ENCODE measurements at places on chromosomes 5 and 9.

DNA sequence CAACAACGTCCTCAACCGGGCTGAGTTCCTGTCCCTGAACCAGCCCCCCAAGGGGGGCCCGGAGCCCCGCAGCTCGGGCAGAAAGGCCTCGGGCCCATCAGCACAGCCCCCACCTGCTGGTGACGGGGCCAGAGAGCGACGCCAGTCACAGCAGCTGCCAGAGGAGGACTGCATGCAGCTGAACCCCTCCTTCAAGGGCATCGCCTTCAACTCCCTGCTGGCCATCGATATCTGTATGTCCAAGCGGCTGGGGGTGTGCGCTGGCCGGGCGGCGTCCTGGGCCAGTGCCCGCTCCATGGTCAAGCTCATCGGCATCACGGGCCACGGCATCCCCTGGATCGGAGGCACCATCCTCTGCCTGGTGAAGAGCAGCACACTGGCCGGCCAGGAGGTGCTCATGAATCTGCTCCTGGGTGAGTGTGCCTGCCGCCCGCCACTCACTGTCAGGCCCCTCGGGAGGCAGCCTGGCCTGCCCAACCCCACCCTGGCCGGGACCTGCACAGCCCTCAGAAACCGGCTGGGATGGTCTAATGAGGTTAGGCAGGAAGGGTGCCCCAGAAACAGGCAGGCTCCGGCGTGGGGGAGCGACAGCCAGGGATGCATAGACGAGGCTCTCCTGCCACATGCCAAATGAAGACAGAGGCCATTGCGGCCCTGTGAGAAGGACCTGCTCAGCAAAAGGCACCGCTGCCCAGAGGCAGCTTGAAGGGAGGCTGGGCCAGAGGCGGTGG lies 678 bp downstream of the PLPP7 start:
- no peak for DNase-seq

- DNase-seq: no peak
Measured at GRCh38 chr9:132401824-132402223, 4.8 kb downstream of the TTF1 start.

DNA sequence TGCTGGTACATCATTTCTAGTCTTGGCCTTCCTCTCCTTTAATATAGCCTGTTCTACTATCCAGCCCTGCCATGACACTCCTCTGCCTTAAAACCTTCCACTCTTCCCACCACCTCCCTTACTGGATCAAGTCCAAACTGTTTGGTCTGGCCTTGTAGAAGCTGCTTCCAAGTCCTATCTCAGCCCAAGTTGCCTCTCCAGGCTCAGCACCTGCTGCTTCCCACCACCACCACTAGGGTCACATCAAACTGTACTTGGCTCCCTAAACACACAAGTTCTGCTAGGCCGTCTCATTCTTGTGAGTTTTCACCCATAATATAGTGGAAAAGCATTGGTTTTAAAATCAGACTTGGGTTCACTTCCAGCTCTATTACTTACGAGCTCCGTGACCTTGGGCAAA lies 1.4 kb downstream of the NDUFA8 start:
- DNase-seq: peak; percentile 34

DNA sequence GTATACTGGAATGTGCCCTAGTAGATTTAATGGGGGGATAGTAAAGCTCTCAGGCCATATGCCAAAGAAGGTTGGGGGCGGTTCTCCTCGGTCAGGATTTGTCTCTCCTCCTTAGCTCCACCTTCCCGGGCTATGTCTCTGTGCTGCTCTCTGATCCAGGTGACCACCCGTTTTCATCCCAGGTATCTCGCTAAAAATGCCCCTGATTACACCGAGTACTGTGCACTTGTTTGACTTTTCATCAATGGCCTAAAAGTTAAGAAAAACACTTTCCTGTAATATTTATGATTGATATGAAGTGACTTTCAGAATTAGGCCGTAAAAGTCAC lies 724 bp downstream of the NDUFS6 start:
- no peak for DNase-seq

DNA sequence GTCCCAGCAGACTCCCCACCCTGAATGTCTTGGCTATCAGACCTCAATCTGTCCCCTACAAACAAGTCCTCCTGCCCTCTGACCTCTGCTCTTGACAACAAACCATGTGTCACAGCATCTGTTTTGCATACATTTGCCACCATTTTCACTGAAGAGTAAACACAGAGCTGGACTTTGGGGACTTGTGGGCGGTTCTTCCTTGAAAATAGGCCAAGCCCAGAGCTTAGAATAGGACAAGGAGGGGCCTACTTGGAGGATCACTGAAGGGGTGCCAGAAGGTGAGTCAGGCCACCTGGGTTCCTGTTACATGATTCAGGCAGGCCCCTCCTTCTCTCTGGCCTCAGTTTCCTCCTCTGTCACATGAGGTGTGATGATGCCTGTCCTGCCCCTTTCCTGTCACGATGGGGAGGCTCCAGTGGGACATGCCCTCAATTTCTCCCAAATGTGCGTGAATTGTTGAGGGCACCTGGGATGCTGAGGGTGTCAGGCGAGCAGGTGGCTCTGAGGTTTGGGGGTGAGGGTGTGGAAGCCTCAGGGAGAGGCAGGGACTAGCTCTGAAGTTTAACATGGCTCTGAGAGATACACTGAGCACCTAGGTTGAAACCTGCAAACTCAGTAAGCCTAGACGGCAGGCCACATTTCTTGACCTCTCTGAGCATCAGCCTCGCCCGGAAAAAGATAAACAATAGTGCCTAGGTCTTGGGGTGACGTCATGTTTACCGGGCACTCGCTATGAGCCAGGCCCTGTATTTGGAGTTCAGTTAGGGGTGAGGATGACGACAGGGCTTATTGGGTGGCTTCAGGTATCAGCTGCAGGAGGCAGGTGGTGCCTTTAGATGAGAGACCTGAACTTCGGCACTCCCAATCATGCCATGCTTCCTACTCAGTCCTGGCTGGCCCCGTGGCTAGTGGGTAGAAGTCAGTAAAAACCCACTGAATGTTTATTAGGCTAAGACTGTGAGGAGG lies 107.6 kb upstream of the PITX1 start:
- DNase-seq: no peak

GRCh38 chr5:9067154-9067553 lies 478.7 kb downstream of the SEMA5A start:
- no peak for DNase-seq

- no peak for DNase-seq
Measured at GRCh38 chr9:109652112-109652511, 127.9 kb upstream of the PALM2AKAP2 start.

DNA sequence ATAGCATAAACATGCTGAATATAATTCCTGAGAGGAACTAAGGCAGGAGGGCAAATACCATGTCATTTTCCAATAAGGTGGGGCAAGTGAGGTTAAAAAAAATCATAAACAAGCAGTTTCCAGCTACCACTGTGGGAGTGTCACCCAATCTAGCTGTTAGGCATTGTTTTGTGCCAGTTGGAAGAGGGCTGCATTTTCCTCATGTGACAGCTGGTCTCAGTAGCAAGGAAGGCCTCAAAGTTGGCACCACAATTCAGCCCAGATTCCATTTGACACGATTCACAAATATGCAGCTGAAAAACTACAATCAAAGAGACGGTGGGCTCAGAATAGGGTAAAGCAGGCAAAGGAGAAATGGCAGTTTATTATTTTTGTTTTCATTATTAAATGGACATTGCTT lies 636.1 kb downstream of the KIF4B start:
- no peak for DNase-seq

GRCh38 chr5:168809218-168809617 lies 230.1 kb upstream of the PANK3 start:
- DNase-seq: no peak

DNA sequence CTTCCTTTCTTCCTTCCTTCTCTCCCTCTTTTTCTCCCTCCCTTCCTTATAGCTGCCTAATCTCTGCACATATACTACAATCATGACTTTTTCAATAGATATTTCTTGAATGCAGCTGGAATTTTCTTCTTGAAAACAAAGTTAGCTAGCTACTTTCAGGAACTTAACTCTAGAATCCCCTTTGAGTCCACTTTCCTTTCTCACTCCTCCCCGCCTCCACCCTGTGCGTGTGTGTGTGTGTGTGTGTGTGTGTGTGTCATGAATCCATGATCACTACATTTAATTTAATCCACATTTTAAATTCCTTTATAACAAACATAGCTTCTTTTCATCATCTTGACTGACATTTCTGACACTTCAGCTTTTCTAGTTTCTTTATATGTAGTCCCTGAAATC lies 167.5 kb upstream of the KLF9 start:
- DNase-seq: no peak

GRCh38 chr5:128965011-128965637 lies at the start of gene SLC27A6:
SLC27A6 (plus strand) TSS chr5:128965488; CDS start chr5:128966138, 650 bp downstream.
- no peak for DNase-seq

DNA sequence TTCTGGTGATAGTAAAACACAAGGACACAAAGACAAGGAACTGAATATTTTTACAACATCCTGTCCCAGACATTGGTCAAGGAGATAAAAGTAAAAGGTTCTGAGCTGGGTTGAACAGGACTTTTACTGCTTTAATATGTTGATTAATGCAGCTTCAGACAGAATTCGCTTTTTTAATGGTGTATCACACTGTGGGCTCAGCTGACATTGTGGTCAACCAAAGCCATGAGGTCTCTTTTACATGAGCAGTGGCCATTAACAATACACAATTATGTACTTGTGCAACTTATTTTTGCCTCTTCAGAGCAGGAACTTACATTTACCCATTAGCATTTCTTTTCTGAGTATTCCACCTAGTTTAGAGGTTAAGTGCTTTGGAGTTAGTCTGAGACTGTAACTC lies 22.8 kb upstream of the ERBIN start:
- DNase-seq: no peak

DNA sequence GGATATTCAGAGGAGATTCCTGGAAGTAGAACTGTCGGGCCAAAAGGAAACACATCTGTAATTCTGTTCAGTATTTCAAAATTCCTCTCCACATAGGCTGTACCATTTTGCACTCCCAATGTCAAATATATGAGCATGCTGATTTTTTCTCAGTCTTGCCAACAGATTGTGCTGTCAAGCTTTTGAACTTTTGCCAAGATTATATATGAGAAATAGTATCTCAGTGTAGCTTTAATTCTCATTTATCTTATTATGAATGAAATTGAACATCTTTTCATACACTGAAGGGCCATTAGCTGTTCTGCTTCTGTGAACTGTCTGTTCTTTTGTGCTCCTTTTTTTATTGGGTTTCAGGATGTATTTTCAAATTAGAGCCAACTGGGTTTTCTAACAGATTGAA lies 907.1 kb downstream of the MAT2B start:
- no peak for DNase-seq

DNA sequence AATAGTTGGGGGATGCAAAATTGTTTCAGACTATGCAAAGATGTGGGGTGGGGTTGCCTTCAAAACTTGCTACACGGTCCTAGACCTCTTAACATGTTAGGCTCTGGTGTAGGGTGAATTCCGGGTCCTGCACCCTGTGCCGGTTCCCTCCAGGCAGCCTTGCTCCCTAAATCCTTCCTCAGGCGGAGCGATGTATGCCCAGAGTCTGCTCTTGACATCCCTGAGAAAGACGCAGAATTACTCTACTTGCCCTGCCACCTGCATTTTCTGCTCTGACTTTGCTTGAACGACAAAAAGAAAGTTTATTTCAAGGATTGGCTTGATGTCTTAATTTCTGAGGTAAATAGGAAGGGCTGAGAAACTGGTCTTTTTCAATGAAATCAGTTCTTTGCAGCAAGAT lies 691 bp downstream of the THBS4 start:
- no peak for DNase-seq

DNA sequence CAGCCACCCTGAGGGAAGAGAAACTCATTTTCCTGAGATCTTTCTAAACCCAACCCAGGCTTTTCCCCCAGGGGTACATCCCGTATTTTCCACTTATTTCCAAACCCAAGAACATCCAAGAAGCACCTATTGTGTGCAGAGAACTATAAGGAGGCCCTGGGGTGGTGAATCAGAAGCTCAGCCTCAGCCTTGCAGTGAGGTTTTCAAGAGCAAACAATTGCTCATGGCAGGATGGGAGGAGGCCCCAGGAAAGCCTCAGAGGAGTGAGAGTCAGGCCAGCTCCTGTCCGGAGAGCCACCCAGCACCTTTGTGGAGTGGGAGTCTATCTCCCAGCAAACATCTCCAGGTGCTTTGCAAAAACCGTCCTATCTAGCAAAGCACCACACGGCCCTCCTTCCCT lies 19.2 kb downstream of the NIPAL4 start:
- no peak for DNase-seq

DNA sequence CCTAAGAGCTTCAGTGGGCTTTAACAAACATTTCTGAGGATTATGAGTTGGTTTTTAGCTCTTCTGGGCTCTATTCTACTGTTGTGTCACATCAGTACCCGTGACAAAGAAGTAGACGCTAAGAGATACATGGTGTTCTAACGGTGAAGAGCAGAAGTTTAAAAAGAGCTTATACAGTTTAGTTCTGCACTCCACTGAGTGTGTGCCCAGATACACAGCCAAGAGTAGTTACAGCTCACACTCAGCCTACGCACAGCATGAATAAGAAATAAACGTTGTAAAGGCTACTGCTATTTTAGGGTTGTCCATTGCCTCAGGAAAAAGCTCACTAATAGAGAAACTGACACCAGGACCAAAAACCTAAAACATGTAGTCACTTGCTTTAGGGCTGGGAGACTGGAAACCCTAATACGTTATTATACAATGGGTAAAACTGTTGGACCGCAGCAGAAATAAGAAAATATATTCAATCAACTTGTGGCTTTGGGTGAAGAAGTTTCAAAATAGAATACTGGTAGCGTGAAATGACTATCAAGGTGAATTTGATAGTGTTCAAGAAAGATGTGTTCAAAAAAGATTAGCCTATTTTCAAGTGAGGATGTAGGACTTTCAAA lies 34.7 kb downstream of the PSIP1 start:
- DNase-seq: no peak

- no peak for DNase-seq
Measured at GRCh38 chr5:150492621-150493020, 15.3 kb upstream of the NDST1 start.

Measured in stimulated activated CD8-positive, alpha-beta memory T cell treated with anti-CD3 and anti-CD28 coated beads, Interleukin-4, amount 100 ng/mL, for 48 hours (primary cell).